Lower leg skin (tissue), 4 donors: ENCODE measurements at places on chromosomes 5 and 9.

DNA sequence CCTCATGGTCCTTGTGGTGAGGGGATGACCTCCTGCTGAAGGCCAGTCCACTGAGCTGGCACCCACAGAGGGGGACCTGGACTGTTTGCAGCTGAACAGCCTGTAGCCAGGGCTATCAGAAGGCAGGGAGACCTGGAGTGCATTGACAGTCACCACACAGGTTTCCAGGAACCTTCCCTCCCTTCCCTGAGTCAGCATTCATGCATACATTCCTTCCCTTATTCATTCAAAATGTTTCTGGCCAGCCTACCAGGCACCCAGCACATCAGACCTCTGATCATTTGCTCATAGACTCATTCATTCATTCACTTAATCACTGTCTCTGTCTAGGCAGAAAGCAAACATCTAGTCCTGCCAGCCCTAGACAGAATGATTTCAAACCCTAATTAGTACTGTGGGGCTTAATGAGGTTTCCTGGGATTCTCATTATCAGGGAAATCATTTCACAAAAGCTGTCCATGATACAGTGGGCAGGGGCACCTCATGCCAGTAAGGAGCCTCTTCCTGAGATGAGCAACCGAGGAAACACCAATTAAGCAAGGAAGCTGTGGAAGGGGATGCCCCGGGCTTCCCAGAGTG is 110.1 kb upstream of the PPP1R26 start:
- DNase-seq = no peak

- DNase-seq = no peak
Measured at GRCh38 chr5:149049371-149049781, 13.5 kb downstream of the SH3TC2 start.

DNA sequence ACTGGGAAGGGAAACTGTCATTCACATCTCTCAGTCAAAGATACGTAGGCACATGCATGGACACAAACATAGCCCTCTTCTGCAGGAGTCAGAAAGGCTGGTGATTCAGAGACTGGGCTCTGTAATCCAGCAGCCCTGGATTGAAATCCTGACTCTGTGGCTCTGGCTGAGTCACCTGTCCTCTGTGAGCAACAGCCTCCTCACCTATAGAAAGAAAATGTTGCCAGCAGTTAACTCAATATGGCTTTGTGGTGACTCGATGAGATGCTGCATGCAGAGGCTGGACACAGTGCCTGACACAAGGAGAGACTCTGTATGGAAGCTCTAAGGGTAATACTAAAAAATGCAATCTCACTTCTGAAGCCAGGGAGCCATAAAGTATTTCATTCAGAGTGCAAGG is 23.9 kb upstream of the CDKN2AIPNL start:
- no peak for DNase-seq

- DNase-seq = no peak
Measured at GRCh38 chr9:137162505-137163364, 7.1 kb downstream of the LRRC26 start.

DNA sequence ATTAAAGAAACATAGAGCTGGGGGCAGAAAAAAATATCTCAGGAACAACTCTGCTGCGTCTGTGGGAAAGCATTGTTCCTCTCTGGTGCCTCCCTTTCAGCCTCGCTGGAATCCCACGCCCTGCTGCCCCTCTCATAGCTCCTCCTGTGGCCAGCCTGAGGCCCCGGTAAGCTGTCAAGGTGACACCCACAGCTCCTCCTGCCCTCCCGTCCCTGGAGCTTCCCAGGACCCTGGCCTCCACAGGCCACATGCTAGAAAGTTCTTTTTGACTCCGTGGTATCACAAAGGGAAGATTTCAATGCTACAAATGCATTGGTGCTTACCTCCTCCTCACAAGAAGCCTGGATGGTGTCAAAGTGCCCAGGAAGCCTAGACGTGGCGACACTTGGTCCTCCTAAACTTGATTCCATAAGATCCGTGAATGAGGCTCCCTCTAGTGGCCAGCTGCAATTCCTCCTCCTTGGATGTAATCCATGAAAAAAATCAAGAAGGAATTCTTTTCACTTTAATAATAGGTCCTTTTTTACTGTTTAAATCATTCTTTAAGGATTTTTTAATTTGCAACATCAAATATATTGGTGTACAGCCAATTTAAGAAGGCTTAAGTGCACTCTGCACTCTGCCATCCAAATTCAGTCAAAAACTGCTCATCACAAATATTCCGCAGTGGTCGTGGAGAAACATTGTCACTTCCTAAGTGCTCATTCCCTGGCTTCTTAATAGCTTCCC is 104.9 kb downstream of the CFAP90 start:
- peak; percentile 70 for DNase-seq

DNA sequence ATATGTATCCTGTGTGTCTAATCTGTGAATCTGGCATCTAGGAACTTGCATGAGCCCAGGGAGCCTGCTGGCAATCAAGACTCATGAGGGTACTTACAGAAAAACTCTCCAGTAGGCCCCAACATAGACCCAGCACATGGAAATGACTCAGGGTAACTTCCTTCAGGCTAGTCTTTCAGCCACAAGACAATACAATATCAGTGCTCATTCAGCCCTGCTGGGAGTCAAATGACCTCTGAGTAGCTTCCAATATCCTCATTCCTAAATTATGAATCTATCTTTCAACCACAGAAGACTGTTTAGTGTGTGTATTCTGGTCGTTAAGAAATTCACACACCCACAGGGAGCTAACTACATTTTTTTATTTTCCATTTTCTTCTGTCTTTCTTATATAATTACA is 1273.0 kb downstream of the EFNA5 start:
- peak; percentile 14 for DNase-seq

GRCh38 chr5:96601200-96601599 is 61.0 kb upstream of the CAST start:
- DNase-seq = no peak

- DNase-seq = no peak
Measured at GRCh38 chr5:83322273-83322924, 149.1 kb upstream of the VCAN start.

GRCh38 chr5:74938250-74938933 is 72.2 kb upstream of the FAM169A start:
- no peak for DNase-seq

DNA sequence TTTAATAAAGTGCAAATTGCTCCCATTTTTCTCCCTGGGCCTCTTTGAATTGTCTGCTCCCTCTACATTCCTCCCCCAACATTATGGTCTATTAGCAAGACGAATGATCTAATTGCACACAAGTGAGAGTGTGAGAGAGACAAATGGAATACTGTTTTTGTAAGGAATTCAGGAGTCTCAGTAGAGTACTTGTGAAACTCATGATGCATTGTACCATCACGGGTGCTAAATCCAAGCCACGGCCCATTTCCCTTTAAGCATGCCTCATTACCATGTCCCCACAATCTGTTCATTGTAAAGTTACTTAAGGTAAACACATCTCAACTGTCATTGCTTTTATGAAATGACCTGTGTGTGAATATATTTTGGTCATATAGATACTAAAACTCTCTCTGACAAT is 62.8 kb downstream of the CD180 start:
- DNase-seq = no peak

DNA sequence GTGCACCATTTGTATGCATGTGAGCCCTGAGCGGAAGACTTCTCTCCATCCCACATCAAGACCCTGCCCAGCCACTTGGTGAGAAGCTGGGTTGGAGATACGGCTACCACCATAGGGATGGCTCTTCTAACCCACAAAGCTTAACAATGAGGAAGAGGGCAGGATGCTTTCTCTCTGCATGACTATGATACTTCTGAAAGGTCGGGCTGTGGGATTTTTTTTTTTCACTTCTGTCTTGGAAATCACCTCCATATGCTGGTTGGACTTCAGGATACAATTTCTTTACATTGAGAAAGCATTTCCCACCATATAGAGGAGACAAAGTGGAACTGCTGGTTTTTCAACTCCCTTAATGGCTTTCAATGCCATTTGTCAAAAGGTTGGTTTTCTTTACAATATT is 30.5 kb downstream of the ZNF366 start:
- no peak for DNase-seq

- DNase-seq = no peak
Measured at GRCh38 chr5:36666274-36666673, 59.9 kb downstream of the SLC1A3 start.

- peak; percentile 95 for DNase-seq
Measured at GRCh38 chr5:112860929-112861637, at the start of gene SRP19. SRP19 (plus strand) TSS chr5:112861287; CDS start chr5:112861377, 90 bp downstream.

DNA sequence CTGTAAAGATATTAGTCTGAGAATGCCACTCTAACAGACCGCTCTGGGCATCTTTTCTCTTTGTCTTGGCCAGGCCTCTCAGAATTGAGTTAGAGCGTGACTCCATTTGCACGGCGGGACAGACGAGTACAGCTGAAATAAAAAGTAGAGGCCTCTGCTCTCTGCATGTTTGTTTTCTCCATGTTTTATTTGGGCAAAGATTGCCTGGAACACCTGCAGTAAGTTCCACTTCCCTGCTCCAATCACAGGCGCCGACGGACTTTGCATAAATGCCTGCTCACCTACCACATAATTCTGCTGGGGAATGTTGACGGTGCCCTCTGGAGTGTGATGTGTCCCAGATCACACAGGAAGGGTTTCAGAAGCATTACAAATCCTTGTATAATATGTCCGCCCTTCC is 10.6 kb downstream of the SPOCK1 start:
- DNase-seq = peak; percentile 64
